Adrenal gland (tissue), 19 donors: ENCODE measurements at places on chromosomes 3 and 15. TPM values are rescaled to one million over a fixed set of nuclear protein-coding genes. Genes with fewer than 3 reads are reported as not detected.
A peak's percentile ranks its signal among the peaks of the same experiment; 100 is the strongest.

DNA sequence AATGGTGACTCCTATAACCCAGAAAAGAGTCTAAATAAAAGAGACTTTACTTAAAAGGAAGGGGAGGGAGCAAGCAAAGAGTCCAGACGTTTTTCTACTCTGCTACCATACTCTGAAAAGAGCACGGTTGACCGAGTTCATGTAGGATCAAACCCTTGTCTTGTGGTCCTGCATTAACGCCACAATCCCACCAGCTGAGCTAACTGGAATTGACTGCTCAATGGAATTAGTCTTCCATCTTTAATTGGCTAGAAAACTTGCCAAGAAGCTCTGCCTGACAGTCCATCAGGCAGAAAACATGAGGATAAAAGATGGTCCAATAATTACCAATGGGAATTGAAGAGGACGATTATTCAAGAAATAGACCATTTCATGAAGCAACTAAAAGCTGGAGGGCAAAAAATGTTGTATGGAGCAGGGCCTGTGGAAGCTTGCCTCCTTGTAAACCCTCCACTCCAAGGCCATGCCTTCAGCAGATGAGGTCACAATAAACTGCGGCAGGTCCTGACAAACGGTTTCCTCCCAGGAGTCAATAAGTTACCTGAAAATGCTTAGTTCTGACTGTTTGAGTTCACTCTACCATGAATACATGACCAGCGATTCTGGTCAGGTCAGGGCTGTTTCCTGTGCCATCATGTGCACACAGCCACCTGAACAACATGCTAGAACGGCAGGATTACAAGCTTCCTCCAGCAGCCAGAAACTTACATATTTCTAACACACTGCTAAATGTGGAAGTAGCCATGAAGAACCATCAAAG is 35.6 kb upstream of the ARHGEF3 start:
- DNase-seq: no peak

DNA sequence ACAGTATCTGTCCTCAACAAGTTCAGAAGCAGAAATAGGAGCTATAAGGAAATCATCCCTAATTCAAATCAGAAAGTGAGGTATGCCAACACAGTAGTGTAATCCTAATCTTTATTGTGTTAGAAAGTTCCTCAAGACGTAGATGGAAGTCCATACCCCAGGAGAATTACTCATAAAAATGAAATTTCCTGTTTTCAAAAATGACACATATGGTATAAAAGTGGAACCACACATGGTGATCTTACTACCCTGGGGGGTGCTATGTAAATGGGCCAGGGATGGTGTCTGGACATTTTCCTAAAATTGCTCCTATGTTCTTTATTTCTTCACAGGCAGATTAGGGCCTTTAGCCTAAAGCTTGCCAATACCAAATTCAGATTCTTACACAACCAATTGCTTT is 204.1 kb downstream of the ARRDC4 start:
- DNase-seq: no peak

DNA sequence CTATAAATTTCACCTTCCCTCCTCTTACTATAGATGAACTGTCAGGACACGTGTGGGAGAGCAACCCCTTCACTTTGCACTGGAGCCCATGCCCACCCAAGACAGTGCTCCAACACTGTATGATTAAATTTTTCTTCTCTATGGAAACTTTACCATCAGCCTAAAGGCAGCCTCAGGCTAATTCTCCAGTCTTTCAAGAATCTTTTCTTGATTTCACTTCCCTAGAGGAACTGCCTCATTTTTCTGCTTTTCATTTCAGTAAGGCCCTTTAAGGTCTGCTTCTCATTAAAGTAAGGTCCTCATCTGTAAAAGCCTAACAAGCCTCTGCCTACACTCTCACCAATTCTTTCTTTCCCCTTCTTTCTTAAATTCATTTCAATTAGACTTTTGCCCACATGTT is 137.3 kb downstream of the KCNMB2 start:
- DNase-seq: no peak

- peak; percentile 75 for DNase-seq
Measured at GRCh38 chr3:171181907-171182690, 155.6 kb upstream of the SLC2A2 start.

GRCh38 chr15:22786868-22787698 is 639 bp downstream of the NIPA1 start:
- peak; percentile 26 for DNase-seq

Gene CAV3
- total RNA-seq: not detected

DNA sequence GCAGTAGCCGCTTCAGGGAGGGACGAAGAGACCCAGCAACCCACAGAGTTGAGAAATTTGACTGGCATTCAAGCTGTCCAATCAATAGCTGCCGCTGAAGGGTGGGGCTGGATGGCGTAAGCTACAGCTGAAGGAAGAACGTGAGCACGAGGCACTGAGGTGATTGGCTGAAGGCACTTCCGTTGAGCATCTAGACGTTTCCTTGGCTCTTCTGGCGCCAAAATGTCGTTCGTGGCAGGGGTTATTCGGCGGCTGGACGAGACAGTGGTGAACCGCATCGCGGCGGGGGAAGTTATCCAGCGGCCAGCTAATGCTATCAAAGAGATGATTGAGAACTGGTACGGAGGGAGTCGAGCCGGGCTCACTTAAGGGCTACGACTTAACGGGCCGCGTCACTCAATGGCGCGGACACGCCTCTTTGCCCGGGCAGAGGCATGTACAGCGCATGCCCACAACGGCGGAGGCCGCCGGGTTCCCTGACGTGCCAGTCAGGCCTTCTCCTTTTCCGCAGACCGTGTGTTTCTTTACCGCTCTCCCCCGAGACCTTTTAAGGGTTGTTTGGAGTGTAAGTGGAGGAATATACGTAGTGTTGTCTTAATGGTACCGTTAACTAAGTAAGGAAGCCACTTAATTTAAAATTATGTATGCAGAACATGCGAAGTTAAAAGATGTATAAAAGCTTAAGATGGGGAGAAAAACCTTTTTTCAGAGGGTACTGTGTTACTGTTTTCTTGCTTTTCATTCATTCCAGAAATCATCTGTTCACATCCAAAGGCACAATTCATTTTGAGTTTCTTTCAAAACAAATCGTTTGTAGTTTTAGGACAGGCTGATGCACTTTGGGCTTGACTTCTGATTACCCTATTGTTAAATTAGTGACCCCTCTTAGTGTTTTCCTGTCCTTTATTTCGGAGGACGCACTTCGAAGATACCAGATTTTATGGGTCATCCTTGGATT is at the start of gene MLH1:
TSS of gene MLH1 (plus strand) at position 193 of the 958 bp plus-strand sequence. CDS start at position 223, 30 bp downstream.
- peak; percentile 100 for DNase-seq

DNA sequence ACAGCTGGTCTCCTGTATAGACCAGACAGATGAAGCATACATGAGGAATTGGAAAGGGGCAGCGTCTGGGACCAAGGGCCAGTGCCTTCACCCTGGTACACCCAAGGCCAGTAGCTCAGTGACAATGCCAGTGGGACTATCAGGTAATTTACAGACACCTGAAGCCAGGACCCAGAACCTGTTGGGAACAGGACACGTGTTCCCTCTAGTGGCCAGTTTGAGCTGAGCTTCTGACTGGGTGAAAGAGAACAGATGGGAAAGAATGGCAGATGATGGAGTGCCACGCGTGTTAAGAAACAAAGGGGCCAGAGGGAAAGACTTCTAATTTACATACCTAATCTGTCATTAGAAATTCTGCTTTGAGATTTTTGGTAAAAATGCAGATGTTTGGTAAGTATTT is 5.1 kb upstream of the SLC25A38 start:
- DNase-seq: peak; percentile 80

Gene NRG4
- 2.4 TPM for total RNA-seq

- DNase-seq: peak; percentile 38
Measured at GRCh38 chr15:51758645-51759044, 7.2 kb downstream of the TMOD2 start.
